ENCODE measurements at places on chromosomes 12 and 14. TPM values are rescaled to one million over a fixed set of nuclear protein-coding genes. Genes with fewer than 3 reads are reported as not detected.

The CARMIL3 gene
- total RNA-seq = 28.7 TPM

The PPP2R5E gene
- 22.4 TPM for total RNA-seq

The R3HDM2 gene
- 36.1 TPM for total RNA-seq

The ANKS1B gene
- 11.8 TPM for total RNA-seq

The LRTM2 gene
- 0.37 TPM for total RNA-seq

The TUNAR gene
- total RNA-seq = not detected

The TIMELESS gene
- total RNA-seq = 10.3 TPM

The TNFAIP2 gene
- total RNA-seq = 0.78 TPM

The PTHLH gene
- 0.23 TPM for total RNA-seq

The ADCK1 gene
- total RNA-seq = 5.5 TPM

The EDDM3A gene
- total RNA-seq = not detected

The ACOT4 gene
- total RNA-seq = 0.10 TPM

The SERPINA12 gene
- total RNA-seq = not detected

The TIGAR gene
- 11.9 TPM for total RNA-seq

The NAB2 gene
- 33.8 TPM for total RNA-seq

The KRT3 gene
- 0.25 TPM for total RNA-seq

The EXOC3L4 gene
- total RNA-seq = 0.59 TPM

The SRRM4 gene
- 4.8 TPM for total RNA-seq

The DACT1 gene
- total RNA-seq = 55.8 TPM

Measured in motor neuron (in vitro differentiated cells).